ENCODE measurements at places on chromosomes 1 and 21.

DNA sequence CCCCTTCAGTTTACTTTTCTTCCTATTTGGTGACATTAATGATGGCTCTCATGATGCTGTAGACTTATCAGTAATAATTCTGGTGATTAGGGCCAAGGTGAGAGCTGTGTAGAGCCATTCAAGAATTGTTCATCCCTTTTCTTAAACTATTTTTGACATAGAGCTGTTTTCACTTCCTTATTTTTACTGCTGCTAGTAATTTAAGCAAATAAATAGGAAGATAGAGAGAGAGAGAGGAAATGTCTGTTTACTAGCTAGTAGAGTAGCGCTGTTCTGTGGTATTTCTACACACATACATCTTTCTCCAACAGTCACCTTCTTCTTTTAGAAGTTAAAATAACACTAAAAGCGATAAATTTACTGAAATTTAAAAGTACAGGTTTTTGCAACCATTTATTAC is 678.0 kb upstream of the ZP4 start:
- DNase-seq, result no peak

GRCh38 chr1:172397221-172397620 is 23.3 kb upstream of the C1orf105 start:
- DNase-seq, result peak; percentile 28

- DNase-seq, result no peak
Measured at GRCh38 chr1:180571060-180571831, 12.5 kb downstream of the OVAAL start.

- no peak for DNase-seq
Measured at GRCh38 chr1:67596674-67597073, 88.3 kb upstream of the GADD45A start.

- DNase-seq, result no peak
Measured at GRCh38 chr1:26788515-26788785, 700 bp downstream of the PIGV start.

DNA sequence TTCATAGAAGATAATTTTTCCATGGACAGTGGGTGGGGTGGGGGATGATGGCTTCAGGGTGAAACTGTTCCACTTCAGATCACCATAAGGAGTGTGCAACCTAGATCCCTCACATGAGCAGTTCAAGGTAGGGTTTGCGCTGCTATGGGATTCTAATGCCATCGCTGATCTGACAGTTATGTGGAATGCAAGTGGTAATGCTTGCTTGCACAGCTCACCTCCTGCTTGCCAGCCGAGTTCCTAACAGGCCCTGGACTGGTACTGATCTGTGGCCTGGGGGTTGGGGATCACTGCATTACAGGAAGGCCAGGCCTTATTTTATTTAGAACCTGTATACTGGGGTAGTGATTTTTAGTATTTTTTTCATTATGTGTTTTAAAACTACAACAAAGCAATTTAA is 22.0 kb downstream of the MAN1A2 start:
- DNase-seq, result no peak

- DNase-seq, result no peak
Measured at GRCh38 chr1:79499541-79499940, 493.0 kb upstream of the ADGRL4 start.

- DNase-seq, result no peak
Measured at GRCh38 chr21:35562876-35563275, 497.4 kb downstream of the SETD4 start.

DNA sequence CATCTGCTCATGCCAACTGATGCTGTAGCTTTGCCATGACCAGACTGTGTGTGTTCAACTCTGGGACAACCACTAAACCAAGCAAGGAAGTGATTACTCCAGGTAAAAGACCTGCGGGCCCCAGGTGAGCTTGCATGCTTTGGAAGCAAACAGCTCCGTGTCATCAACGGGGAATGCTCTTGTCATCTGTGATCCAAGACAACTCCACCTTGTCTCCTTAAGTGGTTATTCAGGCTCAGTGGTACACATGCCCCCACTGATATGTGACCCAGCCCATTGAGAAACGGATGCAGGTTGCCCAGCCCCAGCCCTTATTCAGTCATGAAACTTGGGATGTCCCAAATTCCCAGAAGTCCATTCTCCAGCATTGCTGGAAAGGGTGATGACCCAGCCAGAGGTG is 89.0 kb downstream of the TIAM1 start:
- no peak for DNase-seq

- no peak for DNase-seq
Measured at GRCh38 chr1:22465015-22465565, 13.4 kb downstream of the ZBTB40 start.

GRCh38 chr1:50665413-50665812 is 242.2 kb upstream of the DMRTA2 start:
- no peak for DNase-seq

GRCh38 chr1:119032986-119033385 is 44.8 kb upstream of the TBX15 start:
- DNase-seq, result no peak

GRCh38 chr1:224873434-224874369 is 55.8 kb upstream of the DNAH14 start:
- no peak for DNase-seq

DNA sequence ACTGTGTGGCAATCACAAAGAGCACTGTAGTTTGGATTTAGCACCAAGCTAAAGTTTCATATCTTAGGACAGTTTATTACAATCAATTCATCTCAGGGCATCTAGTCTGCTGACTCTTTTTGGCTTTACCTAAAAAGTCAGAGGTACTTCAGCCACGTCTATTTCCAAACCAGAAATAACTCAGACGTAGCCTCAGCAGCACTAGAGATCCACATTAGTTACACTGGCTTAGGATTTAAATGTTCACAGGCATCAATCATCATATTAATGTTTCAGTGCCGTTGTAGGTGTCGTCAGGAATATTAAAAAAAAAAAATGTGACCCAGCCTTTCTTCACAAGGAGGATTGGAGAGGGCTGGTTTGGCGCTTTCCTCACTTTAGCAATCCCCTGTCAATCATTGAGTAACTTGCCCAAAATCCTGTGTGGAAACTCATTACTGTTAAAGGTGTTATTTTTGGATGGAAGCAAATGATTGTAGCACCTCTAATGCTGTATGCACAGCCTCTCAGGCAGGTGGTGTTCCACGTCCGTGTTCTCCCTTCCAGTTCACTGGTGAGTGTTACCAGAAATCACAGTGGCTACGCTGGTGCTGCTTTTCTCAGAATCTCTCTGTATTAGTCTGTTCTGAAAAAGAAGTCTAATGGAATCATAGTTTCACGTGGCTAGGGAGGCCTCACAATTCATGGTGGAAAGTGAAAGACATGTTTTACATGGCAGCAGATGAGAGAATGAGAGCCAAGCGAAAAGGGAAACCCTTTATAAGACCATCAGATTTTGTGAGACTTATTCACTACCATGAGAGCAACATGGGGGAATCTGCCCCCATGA is 45.4 kb downstream of the NEK7 start:
- DNase-seq, result peak; percentile 22

DNA sequence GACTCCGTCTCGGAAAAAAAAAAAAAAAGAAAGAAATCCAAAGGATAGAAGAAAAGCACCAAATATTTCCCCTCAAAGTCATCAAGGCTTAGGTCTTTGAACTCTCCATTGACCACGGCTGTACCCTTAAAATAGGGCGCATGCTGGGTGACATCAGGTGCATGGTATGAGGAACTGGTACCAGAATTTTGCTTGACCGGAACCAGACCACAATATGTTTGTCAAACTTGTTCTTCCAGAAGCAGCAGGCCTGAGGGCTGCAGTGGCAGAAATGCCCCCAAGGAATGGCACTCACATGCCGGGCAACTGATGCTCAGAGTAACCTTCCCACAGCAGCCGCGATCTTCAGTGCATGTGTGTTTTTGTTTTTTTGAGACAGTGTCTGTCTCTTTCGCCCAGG is 21.0 kb downstream of the RCC1 start:
- DNase-seq, result no peak

- no peak for DNase-seq
Measured at GRCh38 chr21:15430023-15430422, 299.8 kb upstream of the USP25 start.

DNA sequence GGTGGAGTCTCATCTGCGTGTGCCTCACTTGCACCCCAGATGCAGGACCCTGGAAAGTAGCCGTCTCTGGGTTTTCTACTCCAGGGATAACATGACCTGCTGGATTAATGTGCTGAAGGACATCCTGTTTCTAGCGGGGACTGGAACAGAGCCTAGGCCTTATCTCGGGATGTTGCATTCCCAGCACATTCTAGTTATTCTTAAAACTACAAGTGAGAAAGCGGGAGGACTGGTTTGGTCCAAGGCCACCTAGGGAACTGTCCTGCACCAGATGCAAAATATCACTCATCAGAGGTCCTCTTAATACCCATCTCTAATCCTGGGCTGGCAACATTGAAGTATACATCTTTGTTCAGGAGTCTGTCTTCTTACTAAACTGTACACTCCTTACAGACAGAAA is 179.9 kb downstream of the ZC3H11B start:
- no peak for DNase-seq

DNA sequence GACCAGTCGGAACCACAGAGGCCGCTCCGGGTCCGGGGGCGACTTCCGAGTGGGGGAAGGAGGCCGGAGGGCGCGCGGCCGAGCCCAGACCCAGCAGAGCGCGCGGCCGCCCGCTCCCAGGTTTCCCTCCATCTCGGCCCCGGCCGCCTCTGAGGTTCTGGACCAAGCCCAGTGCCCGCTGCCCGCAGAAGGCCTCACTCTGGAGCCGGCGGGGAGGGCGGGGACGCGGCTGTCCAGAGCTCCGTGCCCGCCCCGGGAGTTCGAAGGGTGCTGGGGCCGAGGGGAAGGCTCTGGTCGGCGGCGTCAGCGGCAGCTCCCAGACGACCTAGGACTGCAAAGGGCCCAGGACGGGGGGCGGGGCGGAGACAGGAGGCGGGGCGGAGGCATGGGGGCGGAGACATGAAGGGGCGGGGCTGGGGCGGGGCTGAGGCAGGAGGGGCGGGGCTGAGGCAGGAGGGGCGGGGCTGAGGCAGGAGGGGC is 48.0 kb upstream of the SLC19A1 start:
- peak; percentile 96 for DNase-seq

- no peak for DNase-seq
Measured at GRCh38 chr1:150564051-150564991, 15.1 kb downstream of the MCL1 start.

- no peak for DNase-seq
Measured at GRCh38 chr1:160124705-160125478, 9.3 kb downstream of the ATP1A2 start.

DNA sequence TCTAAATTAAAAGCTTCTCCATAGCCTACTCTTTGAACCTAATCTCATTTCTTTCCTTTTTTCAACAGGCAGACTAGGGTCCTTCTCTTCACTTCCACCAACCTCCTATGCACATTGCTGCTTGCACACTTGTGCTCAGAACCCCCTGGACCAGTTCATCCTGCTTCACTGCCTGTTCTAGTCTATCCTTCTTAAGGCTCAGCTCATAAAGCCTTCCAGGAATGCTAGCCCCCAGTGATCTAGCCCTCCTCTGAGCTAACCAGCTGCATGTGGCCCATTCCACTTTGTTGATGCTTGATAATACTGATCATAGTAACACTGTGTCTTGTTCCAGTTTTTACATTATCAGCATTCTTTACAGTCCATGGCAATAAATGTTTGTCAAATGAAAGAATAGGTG is 22.9 kb upstream of the PHGDH start:
- no peak for DNase-seq

GRCh38 chr1:201053155-201053860 is 29.8 kb upstream of the KIF21B start:
- no peak for DNase-seq

DNA sequence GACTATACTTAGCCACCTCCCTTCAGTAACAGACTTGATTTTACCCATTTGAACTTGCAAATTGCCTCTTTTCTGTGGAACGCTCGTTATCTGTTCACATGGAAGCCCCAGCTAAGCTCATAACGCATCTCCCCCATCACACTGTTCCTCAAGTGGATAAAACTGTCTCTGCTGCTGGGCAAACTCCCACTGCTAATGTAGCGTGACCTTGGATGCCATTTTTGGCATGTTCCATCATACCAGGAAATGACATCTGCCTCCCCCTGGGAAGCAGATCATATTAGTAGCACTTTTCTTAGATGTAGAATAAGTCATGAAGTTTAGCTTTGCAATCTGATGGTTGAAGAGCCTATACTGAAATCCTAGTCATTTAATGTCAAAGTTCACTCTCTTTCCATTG is 528.7 kb upstream of the PLXNA2 start:
- DNase-seq, result no peak

GRCh38 chr21:38918607-38919346 is 113.0 kb downstream of the ETS2 start:
- no peak for DNase-seq

DNA sequence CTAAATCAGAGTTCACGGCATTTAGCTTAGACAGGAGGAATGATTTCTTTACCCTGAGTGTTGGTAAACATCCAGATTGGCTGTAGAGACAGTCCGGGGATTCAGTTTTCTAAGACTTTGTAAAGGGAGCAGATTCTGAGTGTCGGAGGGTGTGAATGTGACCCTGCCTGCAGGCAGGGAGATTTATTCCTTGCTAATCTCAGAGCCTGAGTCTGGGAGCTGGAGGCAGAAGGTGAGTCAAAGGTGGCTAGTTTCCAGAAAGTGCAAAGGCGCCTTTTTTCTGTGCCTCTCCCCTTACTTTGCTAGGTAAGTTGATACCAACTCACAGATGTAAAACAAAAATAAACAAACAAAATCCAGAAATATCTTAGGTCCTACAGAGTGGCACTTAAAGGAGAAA is 11.7 kb downstream of the ATP1B1 start:
- DNase-seq, result no peak

DNA sequence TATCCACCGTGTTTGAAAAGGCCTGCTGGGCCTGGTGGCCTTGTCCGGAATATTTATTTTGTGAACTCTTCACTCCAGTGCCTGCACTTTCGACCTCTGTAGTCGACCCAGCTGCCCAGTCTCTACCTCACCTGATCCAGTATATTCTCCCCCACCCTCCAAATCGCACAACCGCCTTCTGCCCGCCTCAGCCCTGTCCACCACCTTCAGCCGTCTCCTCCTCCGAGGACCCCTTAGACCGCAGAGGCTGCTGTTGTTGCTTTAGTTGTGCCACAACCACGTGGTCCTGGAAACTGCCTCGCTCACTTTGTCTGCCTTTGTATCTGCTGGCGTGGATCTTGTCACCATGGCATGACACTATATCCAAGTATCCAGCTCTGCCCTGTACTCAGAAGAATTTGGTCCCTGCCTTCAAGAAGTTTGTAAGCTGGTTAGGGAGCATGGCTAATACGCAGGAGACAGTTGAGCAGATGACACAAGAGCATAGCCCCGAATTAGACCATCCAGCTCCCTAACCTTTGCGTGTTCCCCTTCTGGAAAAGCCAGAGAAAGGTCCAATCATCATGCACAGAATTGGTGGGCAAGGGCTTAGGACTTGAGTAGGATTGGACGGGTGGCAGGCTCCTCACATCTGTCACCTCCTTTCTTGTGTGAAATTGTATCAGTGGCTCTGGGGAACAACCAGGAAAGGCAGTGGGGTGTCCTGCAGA is 1.5 kb downstream of the PHGDH start:
- DNase-seq, result no peak

- no peak for DNase-seq
Measured at GRCh38 chr1:228488125-228488817, 1.1 kb downstream of the RNF187 start.
